ENCODE measurements at places on chromosomes 16 and 17.

DNA sequence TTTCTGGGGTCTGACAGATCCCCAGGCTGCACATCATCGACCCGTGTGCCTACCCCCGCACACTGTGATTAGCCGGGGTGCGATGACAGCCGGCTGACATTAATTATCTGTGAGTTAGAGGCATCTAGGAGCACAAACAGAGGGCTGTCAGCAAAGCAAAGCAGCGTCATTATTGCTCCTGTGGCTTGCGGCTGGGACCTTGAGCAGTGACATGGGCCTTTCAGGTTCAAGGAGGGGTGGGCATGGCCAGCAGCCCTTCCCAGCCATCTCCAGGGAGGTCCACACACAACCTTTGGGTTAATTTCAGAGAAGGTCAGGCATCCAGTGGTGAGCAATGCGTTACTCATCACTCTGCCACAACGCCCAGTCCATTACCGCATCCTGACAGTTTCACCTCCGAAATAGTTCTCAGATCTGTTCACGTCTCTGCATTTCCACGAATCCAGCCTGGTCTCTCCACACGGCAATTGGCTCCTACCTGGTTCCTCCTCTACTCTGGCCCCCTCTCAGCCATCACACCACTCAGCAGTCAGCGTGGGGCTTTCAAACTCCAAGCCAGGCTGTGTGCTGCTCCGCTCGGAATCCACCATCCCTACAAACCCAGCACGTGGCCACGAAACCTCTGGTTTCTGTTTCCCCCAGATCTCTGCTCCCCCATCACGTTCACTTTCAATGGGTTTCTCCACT is 249.7 kb upstream of the C16orf82 start:
- no peak for DNase-seq

- DNase-seq = no peak
Measured at GRCh38 chr17:64983708-64984107, 64.4 kb upstream of the LRRC37A3 start.

DNA sequence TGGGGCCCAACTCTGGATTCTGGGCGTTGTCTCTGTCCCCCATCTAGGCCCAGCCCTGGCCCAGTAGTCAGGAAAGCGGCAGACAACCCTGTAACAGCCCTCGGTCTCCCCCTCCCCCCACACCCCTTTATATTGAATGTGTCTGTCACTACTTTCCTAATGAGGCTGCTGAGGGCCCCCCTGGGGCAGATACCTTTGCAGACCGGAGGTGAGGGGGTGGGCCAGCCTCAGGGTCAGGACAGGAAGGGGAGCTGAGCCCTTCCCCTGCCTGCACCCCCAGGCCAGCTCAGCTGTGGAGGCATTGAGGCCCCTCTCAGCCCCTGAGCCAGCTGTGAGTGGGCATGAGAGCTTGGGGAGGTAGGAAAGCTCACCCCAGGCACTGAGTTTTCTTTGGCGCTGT is 17.1 kb downstream of the RAI1 start:
- DNase-seq = no peak

- DNase-seq = no peak
Measured at GRCh38 chr17:55605705-55606487, 94.6 kb upstream of the SMIM36 start.

- no peak for DNase-seq
Measured at GRCh38 chr17:61414936-61415251, 15.3 kb downstream of the TBX2 start.

- DNase-seq = no peak
Measured at GRCh38 chr17:5282642-5283217, 646 bp downstream of the RABEP1 start.

- DNase-seq = no peak
Measured at GRCh38 chr16:22123146-22123545, 30.8 kb downstream of the VWA3A start.

- DNase-seq = no peak
Measured at GRCh38 chr17:77521076-77521475, 380.3 kb downstream of the SEC14L1 start.

DNA sequence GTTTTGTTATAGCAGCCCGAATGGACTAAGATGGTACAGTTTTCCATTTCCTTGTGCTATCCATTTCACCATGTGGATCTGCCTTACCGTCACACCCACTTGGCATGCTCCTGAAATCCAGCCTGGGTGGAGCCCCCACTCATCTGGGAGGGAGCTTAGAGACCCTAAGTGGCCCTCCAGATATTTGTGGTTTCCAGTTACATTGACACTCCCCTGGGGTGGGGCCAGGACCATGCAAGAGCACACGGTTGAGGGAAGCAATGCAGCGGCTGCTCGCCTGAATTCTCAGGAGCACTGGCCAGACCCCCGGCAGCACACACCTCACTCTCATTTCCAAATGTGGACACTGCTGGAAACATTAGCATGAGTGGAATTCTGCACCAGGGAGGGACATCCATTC is 231.1 kb downstream of the UTP18 start:
- DNase-seq = no peak

DNA sequence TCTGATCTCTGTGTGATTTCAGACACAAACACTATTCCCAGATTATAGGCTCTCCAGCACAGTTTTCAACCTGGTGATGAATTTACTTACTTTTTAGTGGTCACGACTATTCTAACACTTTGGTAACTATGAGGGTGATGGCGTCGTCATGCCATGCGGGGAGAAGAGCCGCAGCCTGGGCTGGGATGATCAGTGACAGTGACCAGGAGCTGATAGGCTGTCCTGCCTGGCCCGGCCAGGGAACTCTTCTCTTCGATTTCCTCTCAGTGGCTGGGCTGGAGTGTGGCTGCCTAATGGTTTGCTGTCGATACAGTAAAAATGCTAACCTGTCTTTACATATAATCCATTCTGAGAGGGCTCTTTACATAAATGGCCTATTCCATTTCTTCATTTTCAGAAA is 113.1 kb downstream of the IRX3 start:
- no peak for DNase-seq

- DNase-seq = no peak
Measured at GRCh38 chr17:50190603-50191358, 10.7 kb downstream of the COL1A1 start.

DNA sequence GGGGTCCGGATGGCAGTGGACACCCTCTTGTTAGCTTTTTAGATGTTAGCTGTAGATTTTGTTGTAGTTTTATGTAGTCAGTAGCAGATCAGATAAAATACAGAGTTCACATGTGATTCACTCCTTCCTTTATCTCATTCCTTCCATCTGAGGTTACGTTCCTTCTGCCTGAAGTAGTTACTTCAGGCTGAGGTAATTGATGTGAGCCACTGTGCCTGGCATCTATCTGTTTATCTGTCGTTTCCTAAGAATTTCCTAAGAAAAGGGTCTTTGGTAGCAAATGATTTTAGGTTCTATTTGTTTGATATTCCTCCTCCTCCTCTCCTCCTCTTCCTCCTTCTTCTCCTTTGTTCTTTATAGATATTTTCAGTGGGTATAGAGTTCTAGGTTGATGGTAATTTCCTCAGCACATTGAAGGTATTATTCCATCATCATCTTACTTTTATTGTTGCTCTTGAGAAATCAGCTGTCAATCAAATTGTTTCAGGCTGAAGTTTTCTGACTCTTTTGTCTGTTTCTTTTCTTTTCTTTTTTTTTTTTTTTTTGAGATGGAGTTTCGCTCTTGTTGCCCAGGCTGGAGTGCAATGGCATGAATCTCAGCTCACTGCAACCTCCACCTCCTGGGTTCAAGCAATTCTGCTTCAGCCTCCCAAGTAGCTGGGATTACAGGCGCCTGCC is 29.6 kb upstream of the FBXO47 start:
- no peak for DNase-seq

DNA sequence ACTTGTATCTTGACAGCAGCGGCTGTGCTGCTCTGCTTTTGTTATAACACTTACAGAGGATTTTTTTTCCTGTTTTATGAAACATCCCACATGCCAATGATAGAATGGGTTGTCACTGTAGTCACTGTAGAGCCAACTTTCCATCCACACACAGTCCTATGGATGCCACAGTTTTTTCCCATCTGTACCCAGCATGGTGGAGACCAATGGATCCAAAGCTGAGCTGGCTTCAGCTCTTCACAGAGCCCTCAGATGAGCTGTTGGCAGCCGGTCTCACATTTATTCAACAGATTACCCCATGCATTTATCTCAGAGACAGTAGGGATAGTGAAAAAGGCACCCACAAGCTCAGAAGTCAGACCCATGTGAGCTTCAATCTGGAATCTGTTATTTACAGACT is 91.4 kb upstream of the CACNG5 start:
- DNase-seq = no peak

DNA sequence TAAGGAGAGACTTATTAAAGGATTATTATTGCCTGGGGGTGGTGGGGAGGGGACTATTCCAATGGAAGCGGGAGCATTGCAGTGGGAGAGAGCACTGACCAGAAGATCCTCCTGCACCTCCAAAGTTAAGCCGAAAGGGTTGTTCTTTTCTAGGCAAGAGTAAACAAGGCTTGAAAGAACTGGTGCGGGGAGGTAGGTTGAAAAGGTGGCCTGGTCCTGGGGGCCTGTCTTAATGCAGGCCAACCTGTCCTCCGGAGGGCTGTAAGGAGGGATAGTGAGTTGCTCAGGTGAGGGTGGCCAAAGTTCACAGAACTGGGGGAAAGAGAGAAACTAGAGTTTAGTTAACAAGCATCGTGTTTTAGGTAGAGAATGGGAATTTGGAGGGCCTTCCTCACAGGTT is 65.3 kb downstream of the RAB11FIP4 start:
- no peak for DNase-seq

DNA sequence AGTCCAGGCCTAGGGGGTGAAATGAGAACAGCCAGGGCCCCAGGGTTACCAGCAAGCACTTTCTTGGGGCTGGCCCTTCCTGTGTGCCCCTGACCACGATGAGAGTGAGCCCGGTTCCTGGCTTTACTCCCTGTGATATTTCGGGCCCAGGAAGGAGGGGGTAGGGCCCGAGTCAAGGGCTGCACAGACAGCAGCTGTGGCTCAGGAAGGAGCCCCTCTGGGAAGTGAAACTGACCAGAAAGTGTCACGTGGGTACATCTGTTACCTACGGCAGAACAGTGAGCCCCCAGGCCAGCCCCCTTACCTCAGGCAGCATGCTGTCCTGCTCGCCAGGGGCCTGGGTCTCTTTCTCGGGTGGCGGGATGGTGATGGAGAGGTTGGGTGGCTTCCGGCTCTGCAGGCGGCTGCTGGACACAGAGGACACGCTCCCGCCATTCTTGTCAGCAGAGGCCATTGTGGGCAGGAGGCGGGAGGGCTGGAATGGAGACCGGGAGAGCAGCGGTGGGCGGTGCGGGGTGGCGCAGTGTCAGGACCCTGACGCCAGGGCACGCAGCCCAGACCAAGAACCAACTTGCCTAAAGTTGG is 13.8 kb downstream of the AANAT start:
- DNase-seq = no peak

DNA sequence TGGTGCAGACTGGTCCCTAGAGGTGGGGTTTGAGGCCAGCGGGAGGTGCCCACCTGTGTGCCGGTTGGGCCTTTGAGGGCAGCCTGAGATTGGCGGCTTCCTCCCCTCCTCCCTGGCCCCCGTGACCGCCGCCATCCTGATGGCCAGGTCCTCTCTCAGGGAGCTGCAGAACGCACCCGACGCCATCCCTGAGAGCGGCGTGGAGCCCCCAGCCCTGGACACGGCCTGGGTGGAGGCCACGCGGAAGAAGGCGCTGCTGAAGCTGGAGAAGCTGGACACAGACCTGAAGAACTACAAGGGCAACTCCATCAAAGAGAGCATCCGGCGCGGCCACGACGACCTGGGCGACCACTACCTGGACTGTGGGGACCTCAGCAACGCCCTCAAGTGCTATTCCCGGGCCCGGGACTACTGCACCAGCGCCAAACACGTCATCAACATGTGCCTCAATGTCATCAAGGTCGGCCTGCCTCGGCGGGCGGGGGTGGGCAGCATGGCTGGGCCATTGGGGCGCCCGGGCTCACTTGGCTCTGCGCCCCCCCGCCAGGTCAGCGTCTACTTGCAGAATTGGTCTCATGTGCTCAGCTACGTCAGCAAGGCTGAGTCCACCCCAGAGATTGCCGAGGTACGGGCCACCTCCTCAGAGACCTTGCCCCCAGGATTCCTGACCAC is 2.8 kb downstream of the GPS1 start:
- no peak for DNase-seq

DNA sequence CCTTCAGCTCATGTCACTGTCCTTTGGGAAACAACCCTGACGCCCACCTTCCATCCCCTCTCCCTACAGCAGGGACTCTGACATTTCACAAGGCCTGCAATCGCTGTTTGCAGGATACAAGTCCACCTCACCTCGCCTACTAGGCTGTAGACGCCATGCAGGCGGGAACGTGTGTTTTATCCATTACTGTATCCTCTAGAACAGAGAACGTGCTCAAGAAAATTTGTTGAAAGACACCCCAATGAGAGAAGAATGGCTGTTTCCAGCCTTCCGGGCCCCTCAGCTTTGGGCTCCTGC is 1.5 kb upstream of the TTYH2 start:
- no peak for DNase-seq

GRCh38 chr17:42290577-42290976 is 2.3 kb downstream of the STAT5A start:
- DNase-seq = no peak

- no peak for DNase-seq
Measured at GRCh38 chr16:83661656-83662055, 146.1 kb upstream of the HSBP1 start.

GRCh38 chr16:30053376-30054015 is 12.1 kb upstream of the ALDOA start:
- DNase-seq = no peak

- no peak for DNase-seq
Measured at GRCh38 chr16:66222756-66223155, 143.7 kb upstream of the CDH5 start.

DNA sequence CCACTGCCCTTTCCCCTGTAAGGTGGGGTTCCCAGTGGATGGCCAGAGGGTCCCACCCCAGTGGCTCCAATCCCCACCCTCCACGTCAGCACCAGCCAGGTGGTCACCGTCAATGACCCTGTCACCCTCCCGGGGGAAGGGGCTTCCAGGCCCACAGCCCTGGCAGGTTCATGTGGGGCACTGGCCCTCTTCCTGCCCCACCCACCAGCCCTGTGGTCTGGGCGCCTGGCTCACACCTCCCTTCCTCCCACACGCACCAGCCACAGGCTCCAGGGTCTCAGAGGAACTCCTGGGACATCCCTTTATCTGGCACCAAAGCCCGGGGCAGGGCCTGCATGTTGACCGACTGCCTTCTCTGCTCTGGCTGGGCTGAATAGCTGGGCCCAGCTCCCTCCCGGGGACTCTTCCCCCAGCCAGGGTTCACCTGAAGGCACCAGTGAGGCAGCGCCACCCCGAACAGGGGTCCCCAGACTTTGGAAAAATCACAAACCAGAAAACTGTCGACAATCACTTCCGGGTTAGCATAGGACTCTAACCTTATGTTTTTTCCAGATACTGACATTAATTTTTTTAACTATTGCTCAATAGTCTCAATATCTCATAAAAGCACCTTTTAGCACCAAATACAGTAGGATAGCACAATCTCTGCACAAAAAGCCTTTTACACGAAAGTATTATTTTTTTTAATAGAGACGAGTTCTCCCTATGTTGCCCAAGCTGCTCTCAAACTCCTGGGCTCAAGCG is 21.9 kb upstream of the ZC3H18 start:
- DNase-seq = no peak

GRCh38 chr16:62548095-62548494 is 511.9 kb upstream of the CDH8 start:
- DNase-seq = no peak
